ENCODE measurements at places on chromosomes 5 and 9.

GRCh38 chr5:178388386-178389025 is 155.9 kb upstream of the PHYKPL start:
- DNase-seq: peak; percentile 83

- DNase-seq: no peak
Observed at GRCh38 chr9:82110881-82111280, 122.3 kb downstream of the SPATA31D1 start.

DNA sequence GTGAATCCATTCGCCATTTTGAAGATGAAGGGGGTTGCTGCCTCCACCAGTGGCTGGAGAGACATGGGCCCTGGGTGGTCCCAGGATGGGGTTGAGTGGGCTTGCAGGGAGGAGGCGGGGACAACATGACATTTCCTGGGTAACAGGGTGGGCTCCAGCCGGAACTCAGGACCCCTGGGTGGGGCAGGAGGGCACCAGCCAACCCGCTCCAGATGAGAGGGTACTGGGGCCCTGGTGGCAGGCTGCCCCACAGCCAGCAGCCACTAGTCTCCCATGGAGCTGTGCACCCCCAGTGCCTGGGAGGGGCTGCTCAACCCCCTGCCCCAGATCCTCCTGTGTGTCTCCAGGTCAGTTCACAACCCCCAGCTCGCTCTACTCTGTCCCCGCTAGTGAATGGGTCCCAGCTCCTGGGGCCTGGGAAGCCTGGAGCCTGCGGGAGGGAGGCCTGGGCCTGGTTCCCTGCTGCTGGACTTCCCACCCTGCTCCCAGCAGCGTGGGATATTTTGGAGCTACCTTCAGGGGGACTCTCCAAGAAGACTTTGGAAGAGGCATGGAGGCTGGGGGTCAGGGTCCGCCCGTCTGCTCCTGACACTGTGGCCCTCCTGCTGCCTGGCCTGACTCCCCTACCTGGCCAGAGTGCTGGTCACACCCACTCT is 55.9 kb downstream of the AHRR start:
- peak; percentile 40 for DNase-seq

GRCh38 chr5:73938280-73938937 is 312.4 kb downstream of the ARHGEF28 start:
- DNase-seq: peak; percentile 80

- no peak for DNase-seq
Observed at GRCh38 chr5:3187771-3188425, 407.7 kb upstream of the IRX1 start.

GRCh38 chr9:107504585-107505455 is 15.3 kb upstream of the KLF4 start:
- DNase-seq: no peak

DNA sequence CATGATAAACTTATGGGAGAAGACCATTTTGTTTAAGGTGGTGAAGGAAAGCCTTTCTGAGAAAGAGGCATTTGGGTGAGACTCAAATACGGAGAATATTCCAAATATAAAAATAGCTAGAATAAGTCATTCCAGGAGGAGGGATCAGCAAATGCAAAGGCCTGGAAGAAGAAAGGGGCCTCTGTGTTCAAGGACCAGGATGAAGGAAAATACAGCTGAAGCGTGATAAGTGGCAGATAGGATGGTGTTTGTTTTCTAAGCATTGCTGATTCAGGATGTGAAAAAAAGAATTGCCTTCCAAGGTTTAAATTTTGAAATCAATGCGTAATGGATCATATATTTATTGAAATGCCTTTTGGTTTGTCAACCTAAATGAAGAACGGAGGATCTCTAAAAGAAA is 59.4 kb upstream of the CAST start:
- no peak for DNase-seq

DNA sequence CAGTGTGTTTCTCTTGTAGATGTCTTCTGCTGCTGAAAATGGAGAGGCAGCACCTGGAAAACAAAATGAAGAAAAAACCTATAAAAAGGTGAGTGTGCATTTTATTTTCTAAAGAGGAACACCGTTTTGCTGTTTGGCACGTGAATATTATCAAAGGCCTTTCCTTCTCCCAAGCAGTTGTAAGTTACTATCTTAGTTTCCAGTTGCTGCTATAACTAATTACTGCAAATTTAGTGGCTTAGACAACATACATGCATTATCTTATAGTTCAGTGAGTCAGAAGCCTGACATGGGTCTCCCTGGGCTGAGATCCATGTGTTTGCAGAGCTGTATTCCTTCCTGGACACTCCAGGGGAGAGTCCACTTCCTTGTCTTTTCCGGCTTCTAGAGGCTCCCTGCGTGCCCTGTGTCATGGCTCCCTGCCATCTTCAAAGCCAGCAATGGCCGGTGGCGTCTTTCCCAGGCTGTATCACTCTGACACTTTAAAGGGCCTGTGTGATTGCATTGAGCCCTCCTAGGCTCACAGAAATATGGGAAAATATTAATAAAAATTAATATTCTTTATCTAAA is 117.6 kb downstream of the PIP5K1B start:
- no peak for DNase-seq

Measured in islet precursor cell (in vitro differentiated cells).